ENCODE measurements at places on chromosomes 5 and 9.

GRCh38 chr5:99083197-99083596 is 154.4 kb upstream of the CHD1 start:
- no peak for DNase-seq

DNA sequence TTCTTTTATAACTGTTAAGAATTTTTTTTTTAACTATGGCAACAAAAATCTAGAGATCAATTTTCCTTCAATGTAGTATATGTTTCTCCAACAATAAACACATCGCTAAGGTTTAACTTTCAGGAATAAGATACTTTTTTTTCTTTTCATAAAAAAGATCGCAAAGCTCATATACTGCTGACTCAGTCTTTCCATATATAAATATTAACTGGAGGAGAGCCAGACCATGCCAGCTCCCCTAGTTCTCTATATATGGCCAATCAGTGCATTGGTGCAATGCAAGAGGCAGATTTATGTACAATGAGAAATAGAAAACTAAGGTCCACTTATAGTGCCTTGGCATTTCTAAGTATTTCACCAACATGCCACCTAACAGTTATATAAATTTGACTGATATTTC is 89.2 kb upstream of the GAS1 start:
- no peak for DNase-seq

- no peak for DNase-seq
Measured at GRCh38 chr5:51712201-51712600, 329.0 kb downstream of the ISL1 start.

DNA sequence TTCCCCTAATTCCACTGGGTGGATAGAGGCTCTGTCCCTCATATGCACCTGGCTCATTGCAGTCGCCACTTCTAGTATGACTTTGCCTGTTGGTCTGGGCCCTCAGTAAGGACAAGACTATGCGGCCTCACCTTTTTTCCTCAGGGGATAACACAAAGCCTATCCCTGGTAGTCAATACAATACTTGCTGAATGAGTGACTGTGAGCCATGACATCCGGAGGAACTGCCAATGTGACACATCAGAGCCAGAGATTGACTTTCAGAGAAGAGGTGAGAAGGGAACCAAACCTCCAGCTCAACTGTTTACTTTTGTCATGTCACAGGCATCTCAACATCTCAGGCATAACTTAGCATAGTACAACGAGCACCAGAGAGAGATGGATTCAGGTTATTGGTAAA is 371.3 kb downstream of the DMRT2 start:
- DNase-seq, result no peak

- no peak for DNase-seq
Measured at GRCh38 chr9:89367281-89367680, 49.0 kb downstream of the SECISBP2 start.

GRCh38 chr5:126544087-126544740 is 50.8 kb downstream of the ALDH7A1 start:
- peak; percentile 47 for DNase-seq

- DNase-seq, result no peak
Measured at GRCh38 chr9:71886015-71886414, 25.0 kb downstream of the ABHD17B start.

DNA sequence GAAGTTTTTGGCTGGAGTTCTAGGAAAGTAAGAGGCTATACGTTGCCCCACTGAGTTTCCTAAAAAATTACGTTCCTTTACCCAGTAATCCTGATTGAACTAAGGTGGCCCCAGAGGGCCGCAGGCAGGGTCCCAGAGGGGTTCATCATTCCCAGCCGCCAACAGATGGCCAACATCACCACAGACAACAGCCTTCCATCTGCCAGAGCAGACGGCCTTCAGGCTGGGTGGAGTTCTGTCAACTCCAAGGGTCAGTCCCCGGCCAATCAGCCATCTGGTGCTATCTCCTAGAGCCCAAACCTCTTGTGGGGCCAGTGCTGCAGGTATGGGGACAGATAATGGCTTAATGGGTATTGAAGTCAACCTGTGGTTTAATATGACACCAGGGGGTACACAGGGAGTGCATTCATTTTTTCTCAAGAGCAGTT is 30.4 kb downstream of the TBC1D2 start:
- DNase-seq, result no peak

GRCh38 chr9:84276741-84277140 is 63.8 kb downstream of the SLC28A3 start:
- DNase-seq, result no peak

DNA sequence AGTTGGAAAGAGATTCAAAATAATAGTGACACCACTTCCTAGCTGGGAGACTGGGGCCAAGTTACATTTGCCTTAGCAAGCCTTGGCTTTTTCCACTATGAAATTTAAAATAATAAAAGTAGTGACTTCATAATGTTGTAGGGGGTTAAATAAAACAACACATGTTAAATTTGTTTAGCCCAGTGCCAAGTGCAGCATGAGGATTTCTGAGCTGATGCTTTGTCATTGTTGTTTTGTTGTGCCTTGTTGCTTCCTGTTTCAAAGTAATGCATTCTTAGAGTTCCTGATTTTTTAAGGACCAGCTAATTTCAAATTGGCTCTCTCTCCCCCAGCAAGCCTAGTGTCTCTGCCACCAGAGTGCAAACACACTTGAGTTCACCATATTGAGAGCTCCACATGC is 270.7 kb upstream of the PAPPA start:
- DNase-seq, result peak; percentile 60

DNA sequence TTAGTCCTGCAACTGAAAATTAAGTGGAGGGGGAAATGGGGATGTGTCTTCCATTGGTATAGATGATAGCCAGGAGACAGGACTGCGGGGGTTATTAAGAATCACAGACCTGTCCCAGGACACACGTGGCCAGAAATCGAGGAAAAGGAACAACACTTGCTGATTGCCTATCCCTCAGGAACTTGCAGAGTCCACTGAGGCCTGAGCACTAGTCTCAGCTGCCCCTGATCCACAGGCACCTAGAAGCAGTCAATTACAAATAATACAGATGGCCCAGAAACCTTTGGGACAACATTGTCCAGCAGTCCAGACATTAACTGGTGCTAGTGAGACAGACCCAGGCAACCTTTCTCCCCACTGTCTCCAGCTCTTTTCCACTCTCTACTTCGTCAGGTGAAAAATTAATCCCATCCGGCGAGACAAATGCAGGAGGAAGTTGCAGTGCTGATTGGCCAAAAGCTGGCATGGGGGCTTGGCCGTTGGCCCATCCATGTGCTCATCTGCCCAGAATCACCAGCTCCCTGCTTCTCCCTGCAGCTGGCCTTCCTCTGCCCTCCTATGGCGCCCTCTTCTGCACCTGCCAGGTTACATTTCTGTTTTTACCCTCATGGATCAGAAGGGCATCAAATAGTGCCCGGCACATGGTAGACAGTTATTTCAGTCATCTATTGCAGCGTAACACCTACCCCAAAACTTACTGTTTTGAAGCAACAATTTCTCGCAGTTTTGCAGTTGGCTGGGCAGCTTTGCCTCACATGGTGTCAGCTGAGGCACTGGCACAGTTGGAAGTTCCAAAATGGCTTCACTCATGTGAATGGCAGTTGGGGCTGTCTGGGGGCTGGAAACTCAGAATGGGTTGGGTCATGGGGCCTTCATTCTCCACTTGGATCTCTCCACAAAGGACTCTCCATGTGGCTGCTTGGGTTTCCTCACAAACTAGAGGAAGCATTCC is 3.6 kb upstream of the B4GALT1 start:
- no peak for DNase-seq

- DNase-seq, result no peak
Measured at GRCh38 chr9:125497906-125498305, 209.1 kb downstream of the MAPKAP1 start.

DNA sequence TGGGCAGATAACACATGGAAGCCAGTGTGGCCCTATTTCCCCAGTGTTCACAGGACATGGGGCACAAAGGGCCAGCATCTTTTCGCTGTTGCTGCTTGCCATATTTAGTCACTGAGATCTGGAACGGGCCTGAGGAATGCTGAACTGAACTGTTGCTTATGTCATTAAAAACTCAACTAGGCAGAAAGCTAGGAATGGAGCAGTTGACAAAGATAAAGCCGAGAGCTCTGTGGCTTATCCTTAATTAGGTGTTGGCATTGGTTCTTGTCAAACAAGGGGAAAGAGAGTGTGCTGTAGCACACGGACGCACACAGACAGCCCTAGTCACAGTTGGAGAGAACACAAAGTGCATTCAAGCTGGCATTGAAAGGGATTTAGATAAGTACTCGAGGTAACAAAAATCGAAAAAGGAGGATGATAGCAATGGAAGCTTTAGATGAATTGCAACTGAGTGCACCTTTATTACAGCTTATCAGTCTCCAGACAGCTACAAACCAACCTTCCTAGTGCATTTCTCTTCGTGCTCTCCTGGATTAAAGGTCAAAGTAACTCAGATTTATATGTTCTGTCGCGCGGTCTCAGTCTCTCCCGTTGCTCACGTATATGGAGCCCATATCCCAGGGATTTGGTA is 450.2 kb upstream of the ZNF608 start:
- no peak for DNase-seq

GRCh38 chr9:95116002-95116807 is 201.3 kb downstream of the FANCC start:
- no peak for DNase-seq

DNA sequence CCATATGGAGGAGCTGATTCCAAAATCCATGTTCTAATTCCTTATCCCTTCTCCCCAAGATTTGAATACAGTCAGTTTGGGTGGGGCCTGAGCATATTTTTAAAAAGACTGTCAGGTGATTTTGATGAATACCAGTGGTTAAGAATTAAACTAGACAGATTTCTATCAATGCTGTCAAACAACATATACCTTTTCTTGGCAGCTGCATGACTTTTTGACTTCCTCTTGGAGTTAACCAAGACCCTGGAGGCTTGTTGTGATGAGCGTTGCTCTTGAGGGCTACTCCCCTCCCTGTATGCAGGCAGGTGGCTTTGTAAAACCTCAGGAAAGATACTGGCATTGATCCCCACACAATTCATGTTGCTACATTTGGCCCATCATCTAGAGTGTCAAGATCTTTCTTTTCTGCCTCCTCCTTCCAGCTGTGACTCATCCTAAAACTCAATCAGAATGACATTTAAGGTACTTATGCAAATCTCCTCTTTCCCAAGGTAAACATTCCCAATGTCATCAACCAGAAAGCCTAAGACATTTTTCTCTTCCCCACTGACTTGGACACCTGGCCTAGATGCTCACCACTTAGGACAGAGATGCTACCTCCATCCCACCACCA is 61.7 kb downstream of the PPP2R2B start:
- no peak for DNase-seq

GRCh38 chr5:58241389-58241788 is 218.5 kb downstream of the PLK2 start:
- DNase-seq, result no peak

- no peak for DNase-seq
Measured at GRCh38 chr9:99826579-99826978, 4.9 kb downstream of the NR4A3 start.

- DNase-seq, result no peak
Measured at GRCh38 chr5:93794954-93795353, 53.6 kb upstream of the POU5F2 start.

GRCh38 chr9:3928590-3928989 is 371.3 kb downstream of the GLIS3 start:
- no peak for DNase-seq

GRCh38 chr5:43514816-43515677 is at the start of gene C5orf34:
TSS of gene C5orf34 (minus strand) at chr5:43515148. CDS start at chr5:43509339, 5,809 bp downstream.
- peak; percentile 99 for DNase-seq

- DNase-seq, result no peak
Measured at GRCh38 chr5:157582731-157583620, 7.4 kb upstream of the ADAM19 start.

GRCh38 chr9:136257381-136258298 is 12.0 kb upstream of the QSOX2 start:
- DNase-seq, result no peak

DNA sequence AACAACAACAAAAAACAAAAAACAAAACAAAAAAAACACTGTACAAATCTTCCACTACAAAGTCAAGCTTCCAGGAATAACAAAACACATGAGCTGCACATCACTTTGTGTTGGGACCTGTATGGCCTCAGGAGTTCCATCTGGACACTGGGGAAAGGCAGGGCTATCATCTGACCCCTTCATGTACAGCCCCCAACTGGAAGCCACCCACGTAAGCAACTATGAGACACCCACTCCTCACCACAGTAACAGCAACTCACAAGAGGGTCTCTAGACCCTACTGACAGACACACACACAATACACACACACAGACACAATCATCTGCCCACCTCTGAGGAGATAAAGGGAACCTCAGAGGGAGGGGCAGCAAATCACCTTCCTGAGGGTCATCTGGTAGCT is 81.7 kb upstream of the LRRTM2 start:
- no peak for DNase-seq

DNA sequence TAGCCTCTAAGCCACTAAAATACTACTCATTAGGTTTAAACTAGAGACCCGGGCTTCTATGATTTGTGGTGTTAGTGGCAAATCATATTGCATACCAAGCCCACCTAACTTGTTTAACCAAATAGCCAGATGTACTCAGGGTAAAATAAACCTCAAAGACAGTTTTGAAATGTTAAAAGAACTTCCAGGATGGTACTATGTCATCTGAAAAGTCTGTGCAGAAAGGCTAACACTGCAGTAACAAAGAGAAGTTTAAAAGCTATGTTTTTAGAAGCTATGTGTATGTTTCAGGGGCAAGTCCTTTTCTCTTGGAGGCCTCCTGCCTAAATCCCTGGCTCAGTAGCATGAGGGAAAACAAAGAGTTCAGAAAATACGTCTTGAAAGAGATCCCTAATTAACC is 84.9 kb upstream of the IL7R start:
- DNase-seq, result no peak

- no peak for DNase-seq
Measured at GRCh38 chr5:53515988-53516387, 35.6 kb downstream of the FST start.

GRCh38 chr5:33639474-33639873 is 198.7 kb downstream of the TARS1 start:
- no peak for DNase-seq

DNA sequence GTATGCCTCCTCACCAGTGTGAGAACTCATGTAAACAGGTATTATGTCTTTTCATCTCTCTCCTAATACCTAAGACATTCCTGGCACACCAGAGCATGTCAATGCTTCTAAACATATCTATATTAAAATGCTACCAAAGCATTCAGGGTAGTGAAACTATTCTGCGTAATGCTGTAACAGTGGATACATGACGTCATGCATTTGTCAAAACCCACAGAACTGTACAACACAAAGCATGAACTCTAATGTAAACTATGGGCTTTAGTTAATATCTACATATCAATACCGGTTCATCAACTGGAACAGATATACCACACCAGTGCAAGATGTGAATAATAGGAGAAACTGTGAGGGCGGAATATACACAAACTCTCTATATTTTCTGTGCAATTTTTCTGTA is 72.2 kb upstream of the GABRP start:
- no peak for DNase-seq

- no peak for DNase-seq
Measured at GRCh38 chr9:127767410-127767809, 11.1 kb downstream of the SH2D3C start.

- peak; percentile 92 for DNase-seq
Measured at GRCh38 chr5:83475391-83475863, 3.9 kb downstream of the VCAN start.
